ENCODE measurements at places on chromosomes 2 and 18.

- no peak for DNase-seq
These were observed 348.4 kb upstream of the REG3G start for GRCh38 chr2:78676921-78677696.

GRCh38 chr18:47283476-47283875, 32.0 kb upstream of the SKOR2 start:
- DNase-seq = no peak

GRCh38 chr2:168478206-168478605, 22.1 kb downstream of the CERS6 start:
- no peak for DNase-seq

- no peak for DNase-seq
These were observed 441.5 kb upstream of the POU3F3 start for GRCh38 chr2:104412384-104412783.

GRCh38 chr2:217228732-217229131, 368.9 kb upstream of the TNP1 start:
- DNase-seq = no peak

DNA sequence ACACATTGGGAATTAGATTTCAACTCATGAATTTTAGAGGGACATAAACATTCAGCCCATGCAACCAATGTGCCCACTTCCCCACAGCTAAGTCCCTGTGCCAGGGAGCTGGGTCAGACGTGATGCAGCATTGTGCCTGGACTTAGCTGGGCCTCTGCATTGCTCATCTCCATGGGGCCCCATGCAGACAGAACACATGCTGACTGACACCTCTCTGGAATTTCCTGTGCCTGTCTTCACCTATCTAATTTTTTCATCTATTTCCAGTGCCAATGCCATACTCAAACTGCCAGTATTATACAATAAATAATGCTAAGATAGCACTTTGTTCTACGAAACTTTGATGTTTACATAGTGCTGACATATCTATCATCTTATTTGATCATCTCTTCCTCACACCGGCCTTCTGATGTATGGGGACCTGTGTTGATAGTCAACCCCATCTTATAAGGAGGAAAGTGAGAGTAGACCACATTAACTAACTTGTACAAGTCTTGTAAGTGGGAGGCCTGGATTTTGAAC, 92.2 kb downstream of the CDC42EP3 start:
- no peak for DNase-seq

GRCh38 chr2:3701071-3701470, 2.3 kb upstream of the DCDC2C start:
- DNase-seq = no peak

DNA sequence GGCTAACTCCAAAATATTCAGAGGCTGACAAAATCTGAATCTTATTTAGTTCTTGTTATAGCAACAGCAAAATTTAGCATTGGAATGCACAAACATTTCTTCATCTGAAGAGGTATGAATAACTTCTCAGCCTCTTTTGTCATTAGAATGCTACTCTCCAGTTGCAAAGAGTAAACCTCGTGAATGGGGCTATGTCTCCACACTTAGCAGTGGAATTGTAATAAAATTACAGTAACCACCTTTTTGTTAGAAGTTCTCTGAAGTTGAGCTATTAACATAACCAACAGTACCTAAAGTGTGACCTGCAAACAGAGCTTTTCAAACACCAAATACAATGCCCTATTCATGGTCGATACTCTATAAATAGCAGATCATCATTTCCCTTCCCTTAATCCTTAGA, 50.2 kb upstream of the GALNT3 start:
- no peak for DNase-seq

GRCh38 chr2:238720232-238720672, 127.6 kb upstream of the TWIST2 start:
- DNase-seq = no peak

GRCh38 chr18:14936313-14936712, 188.3 kb downstream of the ANKRD30B start:
- DNase-seq = no peak

DNA sequence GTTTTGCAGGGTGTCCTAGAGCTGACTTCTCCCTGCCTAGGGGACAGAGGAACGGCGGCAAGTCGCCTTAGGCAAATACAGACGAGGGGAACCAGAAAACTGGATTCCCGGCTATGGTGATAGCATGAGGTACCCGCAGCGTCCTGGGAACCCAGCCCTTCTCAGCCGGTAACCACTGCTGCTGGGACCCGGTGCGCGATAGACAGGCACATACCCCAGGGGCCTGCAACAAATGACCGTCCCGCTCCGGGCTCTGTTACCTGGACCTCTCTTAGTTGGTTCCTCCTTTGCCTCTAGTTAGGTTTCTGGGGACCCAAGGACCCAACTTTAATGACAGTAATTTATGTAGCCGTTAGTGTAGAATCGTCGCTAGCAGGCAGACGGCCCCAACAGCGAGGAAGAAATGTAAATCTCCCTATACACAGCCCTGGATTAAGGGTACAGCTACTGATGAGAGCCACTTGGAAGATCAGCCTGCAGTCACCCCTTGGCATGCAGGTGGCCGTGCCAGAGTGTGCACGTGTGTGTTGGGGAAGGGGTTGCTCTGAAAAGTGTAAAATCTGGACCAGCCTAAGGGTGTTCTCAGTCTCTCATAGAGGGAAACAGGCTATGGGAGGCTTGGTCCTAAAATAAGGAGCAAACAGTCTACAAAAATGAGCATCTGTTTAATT, 819 bp upstream of the SERPINE2 start:
- no peak for DNase-seq

GRCh38 chr18:6396276-6396675, 18.4 kb downstream of the L3MBTL4 start:
- DNase-seq = no peak

All from stimulated activated naive B cell treated with anti-CD40 and anti-IgM and Interleukin-4, amounts not matched to agents 10 μg/mL and 1 μg/mL and 100 μg/mL, for 72 hours (primary cell).